ENCODE measurements at places on chromosomes 16 and 17.

DNA sequence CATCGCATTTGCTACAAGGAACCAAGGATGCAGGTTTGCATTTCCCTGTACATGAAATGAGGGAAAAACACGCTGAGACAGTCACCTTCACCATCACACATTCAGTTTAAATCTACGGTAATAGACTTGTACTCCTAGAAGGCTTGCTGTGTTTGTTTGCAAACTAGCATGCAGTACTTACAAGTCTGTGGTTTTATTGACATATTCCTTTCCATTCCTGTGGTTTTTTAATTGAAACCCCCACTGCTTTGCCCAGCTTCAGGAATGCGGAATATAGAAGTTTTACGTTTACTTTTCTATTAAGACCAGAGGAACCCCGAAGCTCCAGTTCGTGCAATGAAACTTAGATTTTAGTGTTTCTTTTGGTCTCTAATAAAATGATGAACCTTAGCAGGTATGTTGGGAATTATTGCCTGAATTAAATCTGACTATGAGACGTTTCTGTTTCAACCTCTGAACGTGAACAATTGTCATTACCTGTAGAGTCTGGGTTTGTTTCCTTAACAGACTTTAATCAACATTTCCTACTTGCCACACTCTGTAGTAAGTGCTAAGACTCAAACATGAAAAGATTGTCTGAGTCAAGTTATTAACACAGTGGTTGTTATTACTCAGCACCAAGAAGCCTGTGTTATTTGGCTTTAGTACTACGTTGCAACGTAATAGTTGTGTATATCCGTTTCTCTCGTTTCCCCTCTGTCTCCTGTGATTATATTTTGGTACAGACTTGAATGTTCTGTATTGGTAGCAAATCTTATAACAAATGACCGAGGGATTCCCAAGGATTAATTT, 793.3 kb upstream of the GOT2 start:
- DNase-seq, result no peak

- DNase-seq, result no peak
These were observed 186.9 kb upstream of the TNRC6C start for GRCh38 chr17:77771587-77771986.

DNA sequence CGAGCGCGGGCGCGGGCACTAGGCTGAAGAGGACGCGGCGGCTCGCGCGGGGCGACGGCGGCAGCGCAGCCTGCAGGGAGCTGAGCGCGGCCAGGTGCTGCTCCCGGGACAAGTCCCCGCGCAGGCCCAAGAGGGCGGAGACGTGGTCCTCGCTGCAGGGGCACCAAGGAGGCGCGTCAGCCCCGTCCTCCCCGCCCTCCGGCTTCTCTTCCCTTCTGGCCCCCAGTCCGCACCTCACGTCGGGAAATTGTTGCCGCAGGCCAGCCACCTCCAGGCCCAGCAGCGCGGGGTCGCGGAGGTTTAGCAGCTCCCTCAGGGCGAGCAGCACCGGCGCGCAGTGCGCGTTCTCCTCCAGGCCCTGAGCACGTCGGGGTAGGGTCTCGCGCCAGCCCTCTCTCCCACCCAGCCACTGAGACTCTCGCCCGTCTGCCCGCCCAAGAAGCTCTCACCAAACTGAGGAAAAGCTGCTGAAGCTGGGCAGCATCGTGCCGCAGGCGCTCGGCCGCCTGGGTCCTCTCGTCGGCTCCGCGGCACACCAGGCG, 761 bp upstream of the MATCAP1 start:
- DNase-seq, result no peak

GRCh38 chr17:5592382-5592781, 8.1 kb upstream of the NLRP1 start:
- DNase-seq, result no peak

DNA sequence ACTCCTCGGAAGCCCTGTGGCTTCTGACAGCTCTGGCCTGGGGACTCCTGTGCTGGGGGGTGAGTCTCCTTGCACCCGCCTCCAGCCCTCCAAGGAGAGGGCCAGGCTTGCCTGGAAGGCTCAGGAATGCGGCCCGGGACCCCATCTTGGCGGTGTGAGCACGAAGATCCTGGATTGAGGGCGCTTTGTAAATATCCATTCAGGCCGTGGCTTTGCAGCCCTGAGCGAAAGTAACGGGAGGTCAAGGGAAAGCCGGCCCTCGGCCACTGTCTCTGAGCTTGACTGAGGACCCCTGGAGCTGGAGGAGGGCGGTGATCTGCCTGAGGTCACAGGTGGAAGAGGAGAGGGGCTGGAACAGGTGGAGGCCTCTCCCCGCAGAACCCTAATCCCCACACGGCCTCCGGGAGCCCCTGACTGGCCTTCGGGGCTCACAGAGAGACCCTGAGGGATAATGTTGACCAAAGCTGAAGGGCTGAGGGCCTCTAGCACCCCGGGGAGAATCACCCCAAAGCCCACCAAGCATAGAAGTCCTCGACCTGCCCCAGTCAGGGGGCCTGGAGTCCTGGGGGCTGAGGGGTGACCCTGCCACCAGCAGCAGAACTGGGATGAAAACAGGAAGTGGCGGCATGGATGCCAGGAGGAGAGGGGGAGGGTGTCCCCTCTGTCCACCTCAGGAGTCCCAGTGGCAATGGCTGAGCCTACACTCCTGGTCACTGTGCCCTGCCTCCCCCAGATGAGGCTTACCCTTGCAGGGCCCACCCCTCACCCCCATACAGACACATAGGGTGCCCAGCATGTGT, 8.3 kb upstream of the RASD1 start:
- no peak for DNase-seq
